ENCODE measurements at places on chromosomes 12 and 14.

DNA sequence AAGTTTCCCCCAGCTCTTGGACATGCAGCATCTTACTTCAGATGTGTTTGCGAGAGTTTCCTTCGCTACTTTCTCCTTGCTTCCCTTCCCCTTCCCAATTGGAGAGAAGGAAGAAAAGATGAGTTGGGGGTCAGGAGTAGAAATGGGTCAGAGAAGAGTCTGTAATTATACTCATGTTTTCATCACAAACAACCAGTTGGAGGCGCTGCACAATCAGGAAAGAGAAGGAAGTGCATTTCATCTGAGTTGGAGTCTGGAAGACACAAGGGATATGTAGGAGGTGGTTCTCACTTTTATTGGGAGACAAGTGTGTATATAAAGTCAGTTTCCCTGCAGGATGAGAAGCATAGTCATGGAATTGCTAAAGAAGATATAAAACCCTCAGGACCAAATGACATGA lies 31.3 kb upstream of the VSX2 start:
- no peak for DNase-seq

DNA sequence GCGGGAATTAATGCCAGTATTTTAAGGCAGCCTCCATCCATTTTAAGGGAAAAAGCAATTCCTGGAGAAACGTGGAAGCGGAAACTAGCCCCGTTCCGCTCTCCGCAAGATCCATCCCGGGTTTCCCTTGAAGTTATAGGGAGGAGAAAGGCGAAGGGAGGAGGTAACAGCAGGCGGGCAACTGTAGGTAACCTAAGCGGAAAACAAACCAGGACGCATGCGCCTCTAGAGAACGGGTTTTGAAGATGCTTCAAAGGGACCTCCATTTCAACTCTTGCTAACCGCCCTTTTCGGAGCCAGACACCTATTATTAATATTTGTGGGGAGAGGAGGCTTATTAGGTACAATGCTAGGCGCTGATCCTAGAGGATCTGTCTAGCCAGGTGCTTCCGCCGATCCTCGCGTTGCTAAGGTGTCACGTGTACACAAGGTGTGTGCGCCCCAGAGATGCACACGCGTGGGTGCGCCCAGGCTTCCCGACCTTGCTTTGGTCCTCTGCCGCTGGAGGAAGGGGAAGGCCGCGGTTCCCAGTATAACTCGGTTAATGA lies 6.2 kb downstream of the TBX5 start:
- no peak for DNase-seq

GRCh38 chr12:100895192-100895591 lies 100.6 kb downstream of the ANO4 start:
- DNase-seq, result no peak

- DNase-seq, result no peak
These were observed 185.6 kb downstream of the TMEM121 start for GRCh38 chr14:105711841-105712460.

DNA sequence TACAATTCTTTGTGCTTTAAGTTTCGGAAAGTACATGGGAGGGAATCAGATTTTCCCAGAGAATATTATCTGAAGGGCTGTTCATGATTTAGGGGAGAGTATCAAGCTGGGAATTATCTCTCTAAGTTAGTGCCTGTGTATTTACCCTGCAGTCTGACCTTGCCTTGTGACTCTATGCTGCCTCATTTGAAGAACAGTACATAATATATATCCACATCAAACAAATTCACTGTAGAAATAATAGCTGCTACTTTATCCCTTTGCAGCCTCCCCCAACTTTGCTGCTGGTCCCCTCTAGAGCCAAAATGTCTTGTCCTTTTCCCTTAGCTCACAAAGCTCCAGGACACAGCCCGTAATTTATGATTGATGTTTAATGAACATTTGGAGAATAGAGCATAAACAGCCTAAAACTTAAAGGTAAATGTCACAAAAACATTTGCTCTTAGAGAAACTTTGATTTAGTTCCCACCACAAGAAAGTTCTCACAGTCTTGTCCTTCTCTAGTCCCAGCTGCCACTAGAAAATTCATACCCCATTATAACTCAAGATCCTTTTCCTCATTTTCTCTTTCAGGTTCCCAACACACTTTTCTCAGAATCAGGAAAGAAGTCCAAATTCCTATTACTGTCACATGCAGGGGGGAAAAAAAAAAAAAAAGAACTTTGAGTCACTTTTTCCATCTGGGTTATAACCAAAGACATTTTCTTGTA lies 1009.6 kb downstream of the FLRT2 start:
- DNase-seq, result no peak

- no peak for DNase-seq
These were observed 15.3 kb downstream of the CFAP251 start for GRCh38 chr12:121933522-121934308.

- DNase-seq, result no peak
These were observed 60.0 kb downstream of the PTPRB start for GRCh38 chr12:70577283-70577634.

DNA sequence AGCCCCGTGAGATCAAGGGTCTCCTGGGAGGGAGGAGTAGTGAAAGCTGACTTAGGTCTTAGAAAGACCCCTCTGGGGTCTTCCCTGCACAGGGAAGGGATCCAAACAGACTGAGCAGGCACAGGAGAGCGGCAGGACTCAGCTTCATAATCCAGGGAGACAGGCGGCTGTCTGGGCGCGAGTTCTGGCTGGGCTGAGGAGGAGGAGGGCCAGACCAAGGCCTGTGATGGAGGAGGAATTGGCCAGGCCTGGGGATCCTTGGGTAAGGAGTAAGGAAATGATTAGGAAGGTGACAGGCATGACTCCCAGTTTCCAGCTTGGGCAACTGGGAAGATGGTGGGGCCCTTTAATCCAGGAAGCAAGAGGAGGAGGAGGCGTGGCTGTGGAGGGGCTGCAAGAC lies 93.1 kb downstream of the DICER1 start:
- no peak for DNase-seq

- DNase-seq, result no peak
These were observed 561.9 kb downstream of the FLRT2 start for GRCh38 chr14:86091811-86092210.

DNA sequence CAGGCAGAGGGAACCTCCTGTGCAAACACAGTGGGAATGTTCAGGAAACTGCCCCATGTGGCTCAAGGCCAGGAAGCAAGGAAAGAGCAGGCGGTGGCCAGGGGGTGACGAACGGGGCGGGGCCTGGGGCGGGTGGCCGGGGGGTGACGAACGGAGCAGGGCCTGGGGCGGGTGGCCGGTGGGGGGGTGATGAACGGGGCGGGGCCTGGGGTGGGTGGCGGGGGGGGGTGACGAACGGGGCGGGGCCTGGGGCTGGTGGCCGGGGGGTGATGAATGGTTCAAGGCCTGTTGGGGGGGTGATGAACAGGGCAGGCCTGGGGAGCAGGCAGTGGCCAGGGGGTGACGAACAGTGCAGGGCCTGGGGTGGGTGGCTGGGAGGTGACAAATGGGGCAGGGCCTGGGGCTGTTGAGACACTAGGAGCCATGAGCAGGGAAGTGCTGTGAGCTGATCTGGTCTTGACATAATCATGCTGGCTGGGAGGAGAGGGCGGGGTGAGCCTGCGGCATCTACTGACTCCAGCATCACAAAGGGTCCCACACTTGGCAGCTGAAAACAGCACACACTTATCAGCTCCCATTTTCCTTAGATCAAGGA lies 62.7 kb upstream of the FBRSL1 start:
- DNase-seq, result no peak

GRCh38 chr12:48863291-48863690 lies 2.4 kb downstream of the RND1 start:
- DNase-seq, result no peak

DNA sequence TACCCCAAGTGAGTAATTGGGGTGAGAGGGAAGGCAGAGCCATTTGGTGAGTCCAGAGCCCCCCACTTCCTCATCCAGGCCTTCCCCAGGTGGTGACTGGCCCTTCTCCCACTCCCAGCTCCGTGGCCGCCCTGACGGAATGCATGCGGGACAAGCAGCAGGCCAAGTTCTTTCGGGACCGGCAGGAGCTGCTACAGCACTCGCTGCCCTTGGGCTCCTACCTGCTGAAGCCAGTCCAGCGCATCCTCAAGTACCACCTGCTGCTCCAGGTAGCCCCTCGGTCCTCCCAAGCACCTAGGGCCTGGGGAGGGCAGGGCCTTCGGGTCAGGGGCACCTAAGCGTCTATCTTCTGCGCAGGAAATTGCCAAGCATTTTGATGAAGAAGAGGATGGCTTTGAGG lies 26.5 kb downstream of the PLEKHG3 start:
- DNase-seq, result no peak
